ENCODE measurements at places on chromosomes 11 and 22.
A peak's percentile ranks its signal among the peaks of the same experiment; 100 is the strongest.

DNA sequence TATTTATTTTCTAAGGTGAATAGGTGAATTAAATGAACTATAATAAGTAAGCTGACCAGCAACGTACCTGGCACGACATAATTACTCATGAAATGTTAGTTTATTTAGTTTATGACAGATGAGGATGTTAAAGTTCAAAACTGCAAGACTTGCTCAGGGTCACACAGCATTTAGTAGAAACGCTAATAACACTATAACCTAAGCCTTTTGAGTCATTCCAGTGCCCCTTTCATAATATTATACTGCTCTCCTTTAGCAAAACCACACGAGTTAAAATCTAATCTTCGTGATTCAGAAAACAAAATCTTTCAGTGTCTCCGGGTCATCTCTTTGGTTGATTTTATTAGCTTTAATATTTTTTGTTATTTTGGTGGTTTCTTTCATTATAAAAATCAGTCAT lies 39.6 kb downstream of the BTBD10 start:
- no peak for DNase-seq

DNA sequence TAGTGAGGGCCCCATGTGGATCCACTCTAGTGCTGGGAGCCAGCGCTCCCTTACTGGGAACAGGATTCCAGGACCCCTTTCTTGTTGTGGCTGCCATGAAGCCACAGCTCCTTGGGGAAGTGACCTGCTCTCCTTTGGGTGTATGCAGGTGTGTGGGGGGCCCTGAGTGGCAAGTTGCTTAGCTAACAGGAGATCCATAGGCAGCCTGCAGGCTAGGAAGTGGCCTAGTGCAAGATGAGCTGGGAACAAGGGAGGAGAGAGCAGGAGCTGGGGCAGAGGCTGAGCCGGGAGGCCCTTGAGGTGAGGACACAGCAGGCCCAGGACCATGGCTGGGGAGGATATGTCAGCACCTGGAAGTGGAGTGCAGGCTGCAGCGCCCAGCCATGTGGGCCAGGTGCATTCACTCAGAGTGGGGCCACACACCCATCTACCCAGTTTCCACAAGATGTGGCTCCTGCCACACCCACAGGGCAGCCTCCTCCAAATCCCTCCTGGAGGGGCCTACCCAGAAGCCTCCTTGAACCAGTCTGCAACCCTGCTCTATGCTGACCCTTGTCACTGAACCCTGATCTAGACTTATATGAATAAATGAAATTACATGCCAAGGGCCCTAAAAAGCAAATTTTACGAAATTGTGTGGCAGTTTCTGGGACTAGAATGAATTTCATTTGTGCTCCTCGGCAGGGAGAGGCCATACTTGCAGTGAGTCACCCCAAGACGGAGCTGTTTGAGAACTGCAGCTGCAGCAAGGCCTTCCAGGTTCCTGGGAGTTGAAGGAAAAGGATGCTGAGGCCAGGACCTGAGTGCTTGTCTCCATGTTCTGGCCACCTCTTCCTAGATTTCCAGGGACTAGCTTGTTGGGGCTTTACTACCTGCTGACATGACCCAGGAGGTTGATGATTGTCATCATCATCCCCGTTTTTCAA lies 3.2 kb downstream of the THAP7 start:
- DNase-seq: no peak

GRCh38 chr11:119448380-119448779 lies 25.4 kb upstream of the THY1 start:
- DNase-seq: no peak

GRCh38 chr22:40609216-40609615 lies 27.3 kb downstream of the MRTFA start:
- no peak for DNase-seq

DNA sequence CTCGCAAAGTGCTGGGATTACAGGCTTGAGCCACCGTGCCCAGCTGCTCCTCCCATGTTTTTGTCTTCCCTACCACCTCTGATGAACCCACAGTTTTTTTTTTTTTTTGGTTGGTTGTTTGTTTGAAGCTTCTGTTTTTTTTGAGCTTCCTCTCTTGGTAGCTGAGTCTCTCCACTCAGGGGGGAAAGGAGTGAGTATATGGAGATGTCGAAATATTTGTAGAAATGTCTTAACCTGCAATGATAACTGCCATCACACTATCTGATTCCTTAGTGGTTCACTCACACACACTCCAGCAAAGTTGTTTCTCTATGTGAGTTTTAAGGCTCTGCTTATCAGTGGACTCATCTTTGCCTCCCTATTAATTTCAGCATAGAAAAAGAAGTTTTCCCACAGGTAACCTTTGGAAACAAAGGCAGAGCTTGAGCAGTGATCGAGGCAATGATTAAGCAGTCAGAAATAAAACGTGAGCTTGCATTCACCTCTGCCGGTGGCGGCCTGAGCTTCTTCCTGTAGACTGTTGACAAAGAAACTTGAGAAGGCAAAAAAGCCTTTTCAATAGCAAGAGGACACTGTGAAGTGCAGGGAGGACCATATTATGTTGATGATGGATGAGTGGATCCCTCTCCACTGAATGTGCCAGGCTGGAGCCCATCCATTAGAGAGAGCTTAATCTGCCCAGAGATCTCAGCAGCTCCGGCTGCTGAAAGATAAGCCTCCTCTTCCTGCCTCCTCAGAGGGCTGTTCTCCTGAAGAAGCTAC lies 29.0 kb upstream of the RASSF10 start:
- no peak for DNase-seq

GRCh38 chr22:16808744-16809143 lies 16.5 kb downstream of the XKR3 start:
- no peak for DNase-seq

GRCh38 chr22:20022978-20023613 lies 2.2 kb downstream of the TANGO2 start:
- DNase-seq: no peak

DNA sequence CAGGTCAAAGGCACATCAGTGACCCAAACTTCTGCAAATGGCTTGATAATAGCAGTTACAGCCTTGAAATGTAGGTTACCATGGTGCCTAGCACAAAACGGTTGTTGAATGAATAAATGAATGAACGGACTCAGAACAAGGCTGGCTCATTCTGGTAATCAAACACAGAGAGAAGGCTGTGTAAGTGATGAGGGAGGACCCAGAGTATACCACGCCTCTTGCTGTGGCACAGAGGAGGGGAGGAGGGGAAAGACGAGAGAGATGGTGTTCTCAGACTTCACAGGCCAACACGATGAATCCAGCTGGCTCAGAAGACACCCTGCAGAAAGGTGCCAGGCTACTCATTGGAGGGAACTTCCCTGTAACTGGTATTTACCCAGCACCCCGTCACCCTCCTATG lies 38.3 kb downstream of the PC start:
- no peak for DNase-seq

- DNase-seq: no peak
Observed at GRCh38 chr11:26867286-26867685, 126.6 kb upstream of the FIBIN start.

GRCh38 chr11:41383768-41384167 lies 75.7 kb downstream of the LRRC4C start:
- DNase-seq: no peak

DNA sequence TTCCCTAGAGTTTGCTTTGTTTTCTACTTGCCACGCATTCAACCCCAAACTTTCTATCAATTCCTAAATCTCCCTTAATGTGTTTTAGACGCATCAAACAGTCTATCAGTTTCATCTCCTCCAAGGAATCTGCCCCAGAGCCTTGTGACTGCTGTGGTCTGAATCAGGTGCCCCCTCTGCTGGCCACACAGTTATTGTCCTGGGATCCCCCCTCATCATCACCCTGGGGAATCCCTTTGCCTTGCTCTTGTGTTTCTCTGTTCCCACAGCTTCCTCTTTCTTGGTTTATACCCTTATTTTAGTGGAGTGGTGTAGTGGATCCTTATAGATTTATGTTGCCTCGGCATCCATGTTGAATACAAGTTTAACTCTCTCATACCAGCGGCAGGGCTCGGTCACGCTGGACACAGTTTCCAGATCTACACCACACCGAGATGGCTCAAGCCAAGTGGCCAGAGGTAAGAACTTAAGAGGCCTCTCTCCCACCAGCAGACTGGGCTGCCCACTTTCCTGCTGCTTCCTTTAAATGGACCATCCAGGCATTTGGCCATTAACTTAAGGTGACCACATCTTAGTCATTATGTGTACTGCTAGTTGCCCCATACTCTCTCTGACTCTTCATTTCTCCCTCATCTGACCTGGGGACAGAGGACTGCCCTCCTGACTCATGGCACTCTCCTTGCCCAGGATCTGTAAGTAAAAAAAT lies 8.2 kb downstream of the UPB1 start:
- DNase-seq: peak; percentile 81

GRCh38 chr22:17924735-17925364 lies 99.5 kb downstream of the MICAL3 start:
- no peak for DNase-seq

GRCh38 chr22:21571679-21572078 lies 4.2 kb downstream of the UBE2L3 start:
- no peak for DNase-seq

- peak; percentile 75 for DNase-seq
Observed at GRCh38 chr11:68010090-68011041, at the start of gene ALDH3B1. Gene ALDH3B1, plus strand, starts transcription at chr11:68010327. Its CDS starts 4,971 bp downstream, at chr11:68015298.

DNA sequence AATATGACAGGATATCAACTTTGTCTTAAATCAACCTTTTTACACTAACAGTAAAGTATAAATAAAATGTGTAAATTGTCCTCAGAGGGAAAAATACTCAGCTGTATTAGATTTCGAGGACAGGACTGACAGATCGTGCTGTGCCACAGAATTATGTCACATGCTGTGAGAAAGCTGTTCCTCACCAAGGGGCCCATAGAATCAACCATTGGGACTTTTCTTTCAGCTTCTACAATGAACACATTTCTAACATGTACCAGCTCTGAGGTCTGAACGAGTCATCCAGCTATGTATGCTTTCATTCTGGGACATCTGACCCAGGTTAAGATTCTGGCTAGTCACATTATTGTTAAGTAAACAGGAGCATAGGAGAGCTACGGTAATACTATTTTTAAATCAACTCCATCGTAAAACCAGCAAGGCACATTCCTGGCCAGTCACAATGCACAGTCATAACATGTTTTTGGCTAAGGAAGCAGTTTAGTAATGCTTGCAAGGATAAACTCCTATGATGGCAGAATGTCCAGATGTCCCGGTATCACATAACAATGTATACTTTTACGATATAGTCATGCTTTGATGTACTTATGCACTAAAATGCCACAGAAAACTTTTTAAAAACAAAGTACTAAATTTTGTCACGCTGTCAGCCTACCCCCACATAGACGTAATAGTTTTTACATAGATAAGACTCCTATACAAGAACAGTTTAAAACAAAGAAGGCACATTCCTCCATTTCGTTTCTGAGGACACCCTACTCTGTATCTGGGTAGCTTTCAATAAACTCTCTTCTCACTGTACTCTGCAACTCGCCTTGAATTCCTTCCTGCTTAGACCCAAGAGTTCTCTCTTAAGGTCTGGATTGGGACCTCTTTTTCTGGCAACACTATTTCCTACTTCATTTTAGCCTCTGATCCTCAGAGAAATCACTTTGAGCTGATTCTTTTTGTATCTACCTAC lies 27.4 kb downstream of the ZNF214 start:
- DNase-seq: no peak

DNA sequence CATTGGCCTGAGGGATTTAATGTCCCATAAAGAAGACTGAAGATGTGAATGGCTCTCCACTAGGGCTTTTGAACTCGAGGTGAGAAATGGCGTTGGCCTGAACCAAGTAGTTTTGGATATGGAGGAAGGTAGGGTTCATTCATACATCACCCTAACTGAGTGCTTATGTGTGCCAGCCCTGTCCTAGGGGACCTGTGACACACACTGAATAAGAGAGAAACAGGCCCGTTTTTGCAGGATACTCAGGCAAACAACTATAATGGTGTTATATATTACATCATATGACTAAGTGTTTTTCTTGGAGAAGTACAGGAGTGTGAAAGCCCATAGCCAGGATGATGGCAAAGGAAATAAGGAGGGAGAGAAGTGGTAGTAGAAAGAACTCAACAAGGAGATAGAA lies 368.1 kb downstream of the TMEM135 start:
- no peak for DNase-seq

GRCh38 chr22:27761665-27762064 lies 39.9 kb downstream of the MN1 start:
- DNase-seq: no peak

GRCh38 chr11:77027275-77027674 lies 6.9 kb upstream of the B3GNT6 start:
- DNase-seq: no peak

DNA sequence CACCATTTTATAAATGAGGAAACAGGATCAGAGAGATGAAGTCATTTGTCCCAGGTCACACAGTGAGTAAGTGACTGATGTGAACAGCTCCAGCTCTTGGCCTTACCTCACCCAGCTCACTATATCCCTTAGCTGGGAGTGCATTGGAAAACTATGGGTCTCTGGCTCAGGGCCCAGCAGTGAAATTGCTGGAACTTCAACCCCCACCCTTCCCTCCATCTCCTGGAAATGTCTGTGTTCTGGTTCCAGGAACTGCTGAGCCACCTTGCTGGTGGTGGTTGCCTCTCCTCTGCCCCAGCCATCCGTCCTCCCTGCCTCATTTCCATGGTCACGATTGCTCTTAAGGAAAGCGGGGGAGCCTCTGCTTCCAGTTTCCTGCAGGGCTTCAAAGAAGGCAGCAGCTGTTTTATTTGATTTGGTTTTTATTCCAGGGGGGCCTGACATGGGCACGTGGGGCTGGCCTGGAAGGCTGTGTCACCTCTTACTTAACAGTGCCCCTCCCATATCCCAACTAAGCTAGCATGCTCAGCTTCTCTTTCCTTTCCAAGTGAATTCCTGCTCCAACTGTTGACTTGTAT lies 46.2 kb upstream of the CSTF3 start:
- no peak for DNase-seq

DNA sequence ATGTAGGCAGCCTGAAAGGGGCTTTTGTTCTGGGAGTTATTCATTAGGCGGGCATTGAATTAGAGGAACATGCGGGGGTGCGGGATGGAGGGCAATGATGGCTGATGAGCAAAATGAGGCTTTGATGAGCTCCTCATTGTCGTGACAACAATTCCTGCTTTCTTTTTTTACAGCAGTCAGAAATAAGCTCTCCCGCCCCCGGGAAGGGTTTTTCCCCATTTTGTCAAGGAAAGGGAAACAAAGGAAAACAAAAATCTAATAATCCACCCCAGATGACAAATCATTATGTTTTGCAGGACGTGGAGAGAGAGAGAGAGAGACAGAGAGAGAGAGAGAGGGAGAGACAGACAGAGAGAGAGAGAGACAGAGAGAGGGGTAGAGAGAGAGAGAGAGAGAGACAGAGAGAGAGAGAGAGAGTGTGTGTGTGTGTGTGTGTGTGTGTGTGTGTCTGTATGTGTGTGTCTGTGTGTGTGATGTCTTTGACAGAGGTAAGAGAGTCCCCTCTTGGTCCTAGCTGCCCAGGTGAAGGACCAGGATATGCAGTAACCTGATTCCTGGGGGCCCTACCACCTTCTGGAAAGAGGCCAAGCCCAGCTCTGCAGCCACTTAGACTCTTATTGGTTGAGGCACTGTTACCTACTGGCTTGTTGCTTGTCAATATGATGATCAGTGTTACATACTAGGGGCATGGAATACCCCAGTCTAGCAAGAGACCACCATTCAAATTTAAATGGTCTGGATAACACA lies 46.7 kb upstream of the PARVA start:
- no peak for DNase-seq

- no peak for DNase-seq
Observed at GRCh38 chr11:44627911-44628729, 62.7 kb downstream of the CD82 start.

GRCh38 chr11:82924522-82925224 lies 23.1 kb downstream of the DDIAS start:
- DNase-seq: no peak

Measured in CD4-positive, alpha-beta T cell treated with Interleukin-15 for 1 hour (primary cell).